ENCODE measurements at places on chromosomes 6 and 20. TPM values are rescaled to one million over a fixed set of nuclear protein-coding genes. Genes with fewer than 3 reads are reported as not detected.

Gene KHDC1L
- total RNA-seq = not detected

Gene CLVS2
- not detected for total RNA-seq

Gene METTL24
- total RNA-seq = not detected

Gene SLC22A2
- total RNA-seq = not detected

Gene RIPPLY2
- total RNA-seq = not detected

Gene FAM162B
- total RNA-seq = 0.35 TPM

Gene GTSF1L
- total RNA-seq = not detected

Gene OR2J3
- not detected for total RNA-seq

Gene HLA-F
- total RNA-seq = 19.9 TPM

Gene VIP
- 0.26 TPM for total RNA-seq

Gene ALDH8A1
- 0.46 TPM for total RNA-seq

Gene ELOVL2
- total RNA-seq = not detected

Gene GABRR1
- not detected for total RNA-seq

Gene FHL5
- total RNA-seq = not detected

Gene PRICKLE4
- total RNA-seq = 0.67 TPM

Gene IP6K3
- total RNA-seq = not detected

Gene ERVFRD-1
- total RNA-seq = not detected

Gene ZFP57
- not detected for total RNA-seq

Gene TRERF1
- total RNA-seq = 0.85 TPM

Gene RBPJL
- total RNA-seq = not detected

Gene LIN28B
- total RNA-seq = not detected

Gene NT5E
- total RNA-seq = 223 TPM

Data from pulmonary artery endothelial cell (primary cell).